A549 treated with RU486 at 1 μM for 4 hours (cell line): ENCODE measurements at places on chromosomes 3 and 15. TPM values are rescaled to one million over a fixed set of nuclear protein-coding genes. Genes with fewer than 3 reads are reported as not detected.

FBXO40 gene
- total RNA-seq = not detected in 5 replicates

WDR49 gene
- not detected in 5 replicates for total RNA-seq

AADACL2 gene
- not detected in 5 replicates for total RNA-seq

HRG gene
- not detected in 5 replicates for total RNA-seq

MESP2 gene
- 0.26 to 0.67 TPM (median 0.42 TPM) in 5 replicates for total RNA-seq

GJD2 gene
- total RNA-seq = not detected in 5 replicates

SUCNR1 gene
- 0.09 to 0.17 TPM (median 0.13 TPM) in 4 of 5 replicates, not detected in the other for total RNA-seq

KLHL40 gene
- total RNA-seq = not detected in 5 replicates

IL17RD gene
- total RNA-seq = 0.70 to 1.3 TPM (median 0.90 TPM) in 5 replicates

ADAMTSL3 gene
- 0.19 to 0.60 TPM (median 0.25 TPM) in 5 replicates for total RNA-seq

MYZAP gene
- total RNA-seq = 0.66 to 1.7 TPM (median 1.5 TPM) in 5 replicates

DLEC1 gene
- total RNA-seq = 0.03 to 0.08 TPM in 2 of 5 replicates, not detected in the others

IGF2BP2 gene
- 8.2 to 10.6 TPM (median 10.0 TPM) in 5 replicates for total RNA-seq

IMPDH2 gene
- 156 to 171 TPM (median 162 TPM) in 5 replicates for total RNA-seq

MAP3K13 gene
- 8.9 to 15.8 TPM (median 13.5 TPM) in 5 replicates for total RNA-seq

LYZL4 gene
- total RNA-seq = not detected in 5 replicates

ZNF619 gene
- total RNA-seq = 1.2 to 2.5 TPM (median 2.0 TPM) in 5 replicates

PIF1 gene
- 12.7 to 22.4 TPM (median 18.7 TPM) in 5 replicates for total RNA-seq

SETD5 gene
- total RNA-seq = 44.9 to 52.8 TPM (median 47.9 TPM) in 5 replicates

ELP6 gene
- 22.9 to 27.7 TPM (median 27.5 TPM) in 5 replicates for total RNA-seq

TRH gene
- not detected in 5 replicates for total RNA-seq

NR1I2 gene
- total RNA-seq = not detected in 5 replicates
